T-cell (primary cell): ENCODE measurements at places on chromosomes 13 and 19. TPM values are rescaled to one million over a fixed set of nuclear protein-coding genes. Genes with fewer than 3 reads are reported as not detected.

DNA sequence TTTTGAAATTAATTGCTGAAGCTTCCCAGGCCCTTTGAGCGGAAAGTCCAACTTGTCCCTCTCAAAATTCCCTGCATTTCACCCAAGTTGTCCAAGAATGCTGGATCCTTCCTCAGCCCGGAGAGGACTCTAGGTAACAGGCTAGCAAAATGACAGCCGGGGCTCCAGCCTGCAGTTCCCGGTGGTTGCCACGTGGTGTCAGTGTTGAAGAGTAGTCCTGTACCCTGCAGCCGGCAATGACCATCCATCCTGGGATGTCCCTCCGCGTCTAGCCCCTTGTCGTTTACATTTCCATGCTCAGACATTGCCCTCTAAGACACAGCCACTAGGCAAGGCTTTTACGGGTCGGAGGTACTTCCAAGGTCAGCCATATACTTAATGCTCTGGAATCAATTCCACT is 31.4 kb upstream of the MTIF3 start:
- no peaks in the 10 kb centered on the region for H3K36me3 ChIP-seq
- H3K27me3 ChIP-seq, result no peaks in the 10 kb centered on the region
- H3K27ac ChIP-seq, result no peak overlapping the region
- H3K4me1 ChIP-seq, result peaks cover 7% of the 10 kb centered on the region

Gene PCDH20
- not detected for total RNA-seq

Gene C19orf81
- total RNA-seq, result not detected

Gene OR7D2
- 1.4 TPM for total RNA-seq

- H3K36me3 ChIP-seq, result no peaks in the 10 kb centered on the region
- no peak for DNase-seq
- H3K4me1 ChIP-seq, result no peaks in the 10 kb centered on the region
- H3K27me3 ChIP-seq, result no peaks in the 10 kb centered on the region
- H3K27ac ChIP-seq, result no peak overlapping the region
Measured at GRCh38 chr13:72544042-72544441, 183.4 kb downstream of the MZT1 start.

DNA sequence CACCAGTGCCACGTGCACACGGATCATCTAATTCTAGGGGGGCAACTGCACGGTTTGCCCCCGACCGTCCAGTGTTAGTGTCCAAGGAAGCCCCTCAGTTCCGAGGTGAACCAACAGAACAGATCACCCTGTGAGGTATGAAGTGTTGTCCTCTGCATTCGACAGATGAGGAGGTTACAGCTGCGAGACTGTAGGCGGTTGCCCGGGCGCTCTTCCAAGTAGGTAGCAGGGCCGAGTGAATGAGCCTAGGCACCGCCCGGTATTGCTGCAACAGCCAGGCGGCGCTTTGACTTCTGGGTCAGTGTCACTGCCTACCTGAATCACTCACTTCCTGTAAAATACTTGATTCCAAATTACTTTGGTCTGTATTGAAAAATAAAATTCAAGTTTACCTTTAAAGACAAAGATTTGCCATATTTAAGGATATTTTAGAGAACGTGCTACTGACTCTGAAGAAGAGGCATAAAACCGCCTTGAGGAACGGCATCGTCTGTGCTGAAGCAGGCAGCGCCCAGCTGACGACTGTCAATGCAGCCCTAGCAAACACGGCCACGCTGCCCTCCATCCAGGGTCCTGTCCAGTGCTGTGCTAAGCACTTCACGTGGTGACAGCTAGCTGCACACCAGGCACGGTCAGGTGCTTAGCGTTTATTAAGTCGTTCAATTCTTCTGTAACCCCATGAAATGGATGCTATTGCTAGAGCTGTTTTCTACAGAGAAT is 19.3 kb upstream of the RASA3 start:
- no peaks in the 10 kb centered on the region for H3K27me3 ChIP-seq
- no peak for DNase-seq
- H3K4me1 ChIP-seq, result peaks cover 34% of the 10 kb centered on the region
- H3K4me3 ChIP-seq, result no peak overlapping the region

GRCh38 chr13:94157705-94158218 is 321.7 kb downstream of the DCT start:
- no peak overlapping the region for H3K27ac ChIP-seq
- no peaks in the 10 kb centered on the region for H3K36me3 ChIP-seq
- H3K4me1 ChIP-seq, result no peaks in the 10 kb centered on the region
- DNase-seq, result no peak
- no peak overlapping the region for H3K4me3 ChIP-seq

- H3K4me1 ChIP-seq, result no peaks in the 10 kb centered on the region
- H3K27me3 ChIP-seq, result no peaks in the 10 kb centered on the region
- no peak overlapping the region for H3K27ac ChIP-seq
- no peak overlapping the region for H3K4me3 ChIP-seq
- H3K36me3 ChIP-seq, result no peaks in the 10 kb centered on the region
Measured at GRCh38 chr13:94455414-94455813, 24.1 kb downstream of the DCT start.

Gene CDX2
- 0.35 TPM for total RNA-seq

Gene GJB6
- 5.2 TPM for total RNA-seq

DNA sequence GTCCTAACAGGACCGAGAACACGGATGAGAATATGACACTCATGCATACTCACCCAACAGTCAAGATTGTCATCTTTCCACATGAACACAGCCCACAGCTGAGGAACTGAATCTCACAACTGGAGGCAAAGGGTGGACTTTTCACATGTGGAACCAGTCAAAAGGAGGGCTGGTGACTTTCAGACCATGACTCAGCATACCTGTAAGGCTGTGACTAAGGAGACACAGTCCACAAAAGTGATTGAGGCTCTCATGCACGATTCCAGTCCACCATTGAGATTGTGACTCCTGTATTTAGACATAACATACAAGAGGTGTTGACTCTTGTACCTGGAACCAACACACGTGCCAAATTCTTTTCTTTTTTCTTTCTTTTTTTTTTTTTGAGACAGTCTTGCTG is 40.0 kb downstream of the ZNF729 start:
- H3K4me1 ChIP-seq, result no peaks in the 10 kb centered on the region
- no peak overlapping the region for H3K4me3 ChIP-seq
- H3K27me3 ChIP-seq, result no peaks in the 10 kb centered on the region

- H3K36me3 ChIP-seq, result no peaks in the 10 kb centered on the region
- DNase-seq, result no peak
- H3K4me1 ChIP-seq, result no peaks in the 10 kb centered on the region
Measured at GRCh38 chr13:68666774-68667397, 1436.8 kb upstream of the PCDH9 start.
